ENCODE measurements at places on chromosomes 13 and 19.

DNA sequence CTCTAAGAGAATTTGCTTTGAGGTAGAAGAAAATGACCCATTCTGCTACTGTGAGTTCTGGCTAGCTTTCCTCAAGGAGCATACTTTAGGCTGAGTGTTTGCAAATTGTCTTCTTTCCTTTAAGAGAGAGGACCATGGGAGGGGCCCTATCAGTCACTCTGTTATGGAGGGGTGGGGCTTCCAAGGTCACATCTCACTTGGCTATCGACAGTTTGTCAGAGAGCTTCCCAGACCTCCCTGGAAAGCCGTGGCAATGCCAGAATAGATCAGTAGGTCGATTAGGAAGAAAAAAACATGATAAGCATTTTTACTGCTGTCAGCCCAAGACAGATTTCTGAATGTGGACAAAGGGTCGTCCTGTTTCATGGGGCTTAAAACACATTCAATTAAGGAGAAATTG lies 93.3 kb downstream of the OXGR1 start:
- no peak for DNase-seq

DNA sequence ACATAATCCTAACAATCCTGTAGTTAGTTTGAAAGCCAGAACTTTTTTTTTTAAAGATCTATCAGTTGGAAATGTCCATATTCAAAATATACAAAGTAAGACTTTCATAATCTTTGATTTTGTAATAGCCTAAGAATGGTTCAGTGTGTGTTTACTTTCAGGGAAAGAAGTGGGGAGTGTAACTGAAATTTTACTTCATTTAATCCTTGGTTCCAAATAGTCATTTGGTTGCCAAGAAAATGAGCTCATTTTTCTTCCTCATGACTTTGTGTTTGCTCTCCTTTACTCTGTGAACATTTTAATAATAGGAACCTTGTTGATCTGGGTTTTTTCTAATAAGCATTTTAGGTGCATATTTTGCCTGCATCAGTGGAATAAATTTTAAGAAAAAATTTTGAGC lies 278.8 kb downstream of the SLITRK6 start:
- no peak for DNase-seq

GRCh38 chr19:4057931-4058692 lies 8.6 kb downstream of the ZBTB7A start:
- DNase-seq: peak; percentile 83

GRCh38 chr13:78603240-78603957 lies at the start of gene POU4F1:
Gene POU4F1, minus strand, starts transcription at chr13:78603552. Its CDS starts 226 bp downstream, at chr13:78603326.
- DNase-seq: no peak

- DNase-seq: no peak
Observed at GRCh38 chr13:91904005-91904404, 505.6 kb downstream of the GPC5 start.

DNA sequence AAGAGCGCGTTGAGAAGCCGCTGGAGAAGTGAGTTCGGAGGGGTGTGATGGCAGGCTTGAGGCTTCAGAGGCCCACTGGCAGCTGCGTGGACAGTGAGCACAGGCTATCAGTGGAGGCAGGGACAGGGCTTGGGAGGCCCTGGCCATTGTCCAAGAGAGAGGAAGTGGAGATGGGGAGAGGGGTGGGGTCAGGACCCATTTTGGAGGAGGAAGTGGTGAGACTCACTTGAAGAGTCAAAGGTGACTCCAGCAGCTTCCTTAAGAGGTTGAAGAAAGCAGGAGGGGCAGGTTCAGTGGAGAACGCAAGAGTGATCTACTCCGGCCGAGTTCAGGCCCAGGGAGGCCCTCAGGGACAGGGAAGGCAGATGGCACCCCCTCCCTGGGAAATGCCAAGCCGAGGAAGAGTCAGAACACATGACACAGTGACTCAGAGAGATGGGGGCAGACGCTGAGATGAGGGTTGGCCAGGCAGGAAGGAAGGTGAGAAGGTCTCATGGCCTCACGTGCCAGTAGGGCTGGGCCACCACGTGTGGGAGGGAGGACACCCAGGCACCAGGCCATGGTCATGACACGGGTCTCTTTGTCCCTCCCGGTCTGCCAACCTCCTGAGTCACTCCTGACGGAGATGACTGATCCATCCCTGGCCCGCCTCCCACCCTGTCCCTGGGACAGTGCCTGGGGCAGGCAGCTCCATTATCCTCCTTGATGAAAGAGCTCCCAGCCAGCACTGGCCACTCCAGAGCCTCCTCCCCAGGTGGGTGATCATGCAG lies 10.1 kb upstream of the CD22 start:
- peak; percentile 29 for DNase-seq

DNA sequence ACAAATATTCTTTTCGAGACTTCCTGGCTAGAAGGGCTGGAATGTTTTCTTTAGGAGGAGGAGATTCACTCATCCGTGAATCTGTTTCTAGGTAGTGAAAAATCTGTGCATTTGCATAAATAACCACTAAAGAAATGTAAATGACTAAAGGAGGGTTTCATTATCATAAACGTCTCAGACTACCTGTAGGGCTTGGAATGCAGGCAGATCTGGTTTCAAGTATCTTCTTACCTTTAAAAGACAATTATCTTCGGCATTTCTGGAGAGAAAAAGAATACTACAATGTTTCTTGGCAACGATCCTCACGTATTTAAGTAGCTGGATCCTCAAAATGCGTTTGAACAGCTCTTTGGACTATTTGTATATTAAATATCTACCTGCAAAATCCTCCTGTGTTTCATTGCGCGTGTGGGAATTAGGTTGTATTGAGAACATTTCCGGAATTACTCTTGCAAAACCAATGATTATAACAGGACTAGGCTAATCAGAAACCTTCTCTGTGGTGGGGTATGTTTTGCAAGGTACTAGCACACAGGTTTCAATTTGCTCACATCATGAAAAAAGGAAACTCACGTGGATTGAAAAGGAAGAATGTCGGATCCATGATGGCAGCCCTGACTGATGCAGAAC lies 291.1 kb upstream of the ARGLU1 start:
- DNase-seq: no peak

Data from fibroblast of skin of scalp (primary cell).